Transverse colon (tissue), 4 donors: ENCODE measurements at places on chromosomes 1 and 21. TPM values are rescaled to one million over a fixed set of nuclear protein-coding genes. Genes with fewer than 3 reads are reported as not detected.

MCL1 gene
- total RNA-seq, result 176 TPM

GRCh38 chr1:244391761-244392160, 59.9 kb downstream of the ADSS2 start:
- no peaks in the 10 kb centered on the region for H3K27me3 ChIP-seq
- no peak overlapping the region for H3K27ac ChIP-seq
- no peaks in the 10 kb centered on the region for H3K4me1 ChIP-seq

DNA sequence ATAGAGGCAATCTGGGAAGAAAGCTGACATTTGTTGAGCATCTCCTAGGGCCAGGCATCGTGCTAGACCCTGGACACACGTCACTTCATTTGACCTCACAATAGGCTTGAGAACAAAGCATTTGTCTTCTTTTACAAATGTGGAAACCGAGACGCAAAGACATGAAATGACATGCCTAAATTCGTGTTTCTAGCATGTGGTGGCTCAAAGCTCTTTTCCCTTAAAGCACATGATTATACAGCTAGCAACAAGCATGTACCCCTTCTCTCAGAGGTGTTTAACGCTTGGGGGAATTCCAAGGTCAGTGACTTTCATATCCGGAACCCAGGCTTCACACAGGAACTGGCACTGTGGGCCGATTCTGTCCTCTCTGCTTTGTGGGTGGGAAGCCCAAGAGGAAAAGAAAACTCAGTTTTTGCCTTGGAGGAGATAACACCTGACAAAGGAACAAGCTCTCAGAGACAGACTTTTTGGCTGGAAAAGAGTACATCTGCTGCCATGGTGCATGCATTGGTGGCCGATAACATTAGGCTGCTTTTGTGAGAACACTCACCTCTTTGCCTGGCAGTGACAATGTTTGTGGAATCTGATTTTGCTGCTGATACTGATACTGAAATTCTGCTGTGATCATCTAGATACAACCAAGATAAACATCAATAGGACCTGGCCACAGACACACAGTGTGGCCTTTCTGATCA, 15.4 kb upstream of the CD2 start:
- no peak for DNase-seq
- H3K4me1 ChIP-seq, result no peaks in the 10 kb centered on the region
- no peaks in the 10 kb centered on the region for H3K27me3 ChIP-seq
- no peak overlapping the region for H3K4me3 ChIP-seq

ARHGAP30 gene
- 4.8 TPM for total RNA-seq

BCL2L15 gene
- 51.3 TPM for total RNA-seq

DNA sequence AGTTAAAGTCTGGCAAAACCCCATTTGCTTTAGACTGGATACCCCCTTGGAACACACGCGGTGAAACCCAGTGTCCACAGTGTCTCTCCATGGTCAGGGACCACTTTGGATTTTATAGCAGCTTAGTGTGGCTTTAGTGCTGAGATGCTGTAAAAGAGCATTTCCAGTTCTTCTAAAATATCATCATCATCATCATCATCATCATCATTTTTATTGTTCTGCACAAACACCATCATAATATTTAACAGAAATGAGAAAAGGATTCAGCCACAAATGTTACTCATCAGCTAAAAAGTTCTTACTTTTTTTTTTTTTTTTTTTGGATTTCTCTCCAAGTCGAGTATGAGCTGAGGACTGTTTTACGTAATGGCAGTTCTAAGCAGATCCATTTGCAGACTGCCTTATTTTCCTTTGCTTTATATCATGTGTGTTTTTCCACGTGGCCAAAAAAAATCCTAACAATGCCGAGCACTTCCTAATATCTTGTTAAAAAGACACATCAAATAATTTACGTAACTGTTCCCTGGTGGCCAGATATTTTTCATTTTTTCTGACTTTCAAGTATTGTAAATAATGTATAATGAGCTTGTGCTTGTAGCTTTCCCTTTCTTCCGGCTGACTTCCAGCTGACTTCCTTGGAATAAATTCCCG, 62.8 kb downstream of the EVA1C start:
- no peak overlapping the region for H3K4me3 ChIP-seq
- peak overlapping the region; percentile 76 for H3K27ac ChIP-seq

- H3K4me1 ChIP-seq, result peaks cover 19% of the 10 kb centered on the region
- no peak for DNase-seq
- H3K27me3 ChIP-seq, result no peaks in the 10 kb centered on the region
- peak overlapping the region; percentile 62 for H3K4me3 ChIP-seq
These were observed 909 bp upstream of the APP start for GRCh38 chr21:26171258-26172100.

DNA sequence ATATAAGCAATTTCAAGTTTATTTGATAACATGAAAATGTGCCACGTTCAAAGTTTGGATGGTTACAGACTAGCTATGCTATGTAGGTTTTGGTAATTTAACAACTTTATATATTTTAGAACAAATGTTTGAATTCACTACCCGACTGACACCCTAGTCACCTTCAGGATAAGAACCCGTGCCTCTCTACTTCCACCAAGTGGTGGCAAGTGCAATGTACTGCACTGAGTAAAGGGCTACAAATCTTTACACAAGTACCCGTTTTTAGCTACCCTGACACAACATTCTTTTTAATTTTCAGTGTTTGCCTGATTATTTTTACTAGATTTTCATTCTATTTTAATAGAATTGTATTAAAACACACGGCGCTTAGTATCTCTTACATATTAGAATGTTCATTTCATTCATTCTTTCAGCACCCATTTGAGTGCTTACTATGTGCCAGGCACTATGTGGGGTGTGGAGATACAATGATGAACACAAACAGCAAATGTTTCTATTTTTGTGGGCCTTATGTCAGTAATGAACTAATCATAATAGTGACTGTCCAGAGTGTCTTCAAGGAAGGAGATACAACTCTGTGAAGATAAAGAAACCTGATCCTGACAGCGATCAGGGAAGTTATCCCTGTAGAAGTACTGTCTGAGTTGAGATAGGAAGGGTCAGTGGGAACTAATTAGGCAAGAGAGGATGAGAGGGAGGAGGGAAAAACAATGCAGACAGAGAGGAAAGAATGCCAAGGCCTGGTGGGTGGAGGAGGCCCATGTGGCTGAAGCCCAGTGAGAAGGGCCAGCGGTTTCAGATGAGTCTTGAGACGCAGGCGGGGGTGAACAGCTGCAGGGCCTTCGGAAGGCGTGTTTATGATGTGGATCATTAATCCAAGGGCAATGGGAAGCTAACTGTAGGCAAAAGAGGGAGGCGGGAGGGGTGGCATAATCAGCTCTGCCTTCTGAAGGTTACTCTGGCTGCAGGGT, 3.8 kb downstream of the LCA5L start:
- peaks cover 13% of the 10 kb centered on the region for H3K4me1 ChIP-seq
- no peaks in the 10 kb centered on the region for H3K27me3 ChIP-seq
- H3K27ac ChIP-seq, result no peak overlapping the region
- no peak overlapping the region for H3K4me3 ChIP-seq
- no peak for DNase-seq

- no peaks in the 10 kb centered on the region for H3K4me1 ChIP-seq
- H3K4me3 ChIP-seq, result no peak overlapping the region
- no peak for DNase-seq
- H3K36me3 ChIP-seq, result no peaks in the 10 kb centered on the region
These were observed 2.4 kb downstream of the TMPRSS3 start for GRCh38 chr21:42393443-42393950.

DNA sequence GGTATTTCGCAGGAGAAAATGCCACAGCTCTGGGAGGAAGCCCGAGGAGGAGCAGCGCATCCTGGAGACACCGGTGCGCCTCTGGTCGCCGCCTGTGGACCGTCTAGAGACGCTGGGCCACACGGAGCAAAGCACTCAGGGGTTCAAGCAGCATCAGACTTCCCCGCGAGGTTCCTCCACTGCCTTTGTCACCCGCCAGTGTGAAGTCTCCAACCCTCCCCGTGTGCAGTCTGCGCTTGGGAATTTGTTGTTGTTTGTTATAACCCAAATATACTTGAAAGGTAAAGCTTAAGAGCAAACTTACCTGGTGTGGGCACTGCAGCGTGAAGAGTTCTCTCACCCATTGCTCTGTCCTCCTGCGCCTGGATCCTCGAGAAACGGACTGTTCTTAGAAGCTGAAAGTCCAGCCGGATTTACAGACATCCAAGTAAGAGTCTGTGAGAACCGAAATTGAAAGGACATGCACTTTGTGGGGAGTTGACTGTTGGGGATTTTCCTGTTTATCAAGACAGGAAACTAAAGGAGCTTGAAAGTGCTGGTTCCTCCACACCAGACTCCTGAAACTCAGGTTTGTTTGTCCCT, at the start of gene GBP4:
Gene GBP4, minus strand, starts transcription at position 452 of the 582 bp plus-strand sequence. Its CDS starts 108 bp downstream, at position 344.
- H3K27ac ChIP-seq, result peak within 1 kb of the TSS; percentile 74
- no peaks in the 10 kb centered on the region for H3K4me1 ChIP-seq
- no peaks in the 10 kb centered on the region for H3K27me3 ChIP-seq
- H3K36me3 ChIP-seq, result no peaks in the 10 kb centered on the region
- DNase-seq, result peak; percentile 46

DNA sequence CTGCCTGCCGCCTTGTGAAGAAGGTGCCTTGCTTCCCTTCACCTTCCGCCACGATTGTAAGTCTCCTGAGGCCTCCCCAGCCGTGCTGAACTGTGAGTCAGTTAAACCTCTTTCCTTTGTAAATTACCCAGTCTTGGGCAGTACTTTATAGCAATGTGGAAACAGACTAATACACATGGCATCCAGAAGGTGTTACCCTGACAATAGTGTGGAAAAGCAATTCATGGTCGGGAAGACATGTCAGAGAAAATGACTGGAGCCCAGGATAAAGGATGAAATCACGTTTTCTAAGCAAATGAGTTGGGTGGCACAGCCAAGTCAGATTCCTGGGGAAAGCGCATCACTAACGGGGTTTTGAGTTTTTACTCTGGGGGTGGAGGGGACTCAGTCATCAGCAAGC, 76.4 kb downstream of the HLCS start:
- DNase-seq, result no peak
- H3K36me3 ChIP-seq, result peaks cover 15% of the 10 kb centered on the region
- H3K27me3 ChIP-seq, result no peaks in the 10 kb centered on the region

DNA sequence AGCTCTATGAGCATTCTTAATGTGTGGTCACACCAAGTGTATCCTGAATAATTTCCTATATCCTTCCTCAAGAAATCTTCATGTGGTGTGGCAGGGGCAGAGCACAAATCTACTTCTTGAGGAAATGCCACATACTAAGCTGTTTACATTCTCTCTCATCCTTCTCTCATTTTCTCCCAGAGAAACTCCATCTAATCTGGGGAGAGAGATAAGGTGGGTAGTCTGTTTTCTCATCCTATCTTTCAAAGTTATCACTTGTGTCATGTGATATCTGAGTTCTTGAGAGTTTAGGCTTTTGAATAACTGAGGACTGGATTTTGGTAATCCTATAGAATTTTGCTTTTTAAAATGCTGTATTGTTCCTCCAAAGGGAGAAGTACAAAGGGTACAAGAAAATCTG, 141.9 kb upstream of the LRRC7 start:
- no peaks in the 10 kb centered on the region for H3K36me3 ChIP-seq
- H3K27me3 ChIP-seq, result no peaks in the 10 kb centered on the region
- H3K4me1 ChIP-seq, result no peaks in the 10 kb centered on the region

GRCh38 chr1:15723631-15724246, 12.3 kb upstream of the SLC25A34 start:
- peaks cover 41% of the 10 kb centered on the region for H3K36me3 ChIP-seq
- H3K4me1 ChIP-seq, result no peaks in the 10 kb centered on the region
- DNase-seq, result no peak

DNA sequence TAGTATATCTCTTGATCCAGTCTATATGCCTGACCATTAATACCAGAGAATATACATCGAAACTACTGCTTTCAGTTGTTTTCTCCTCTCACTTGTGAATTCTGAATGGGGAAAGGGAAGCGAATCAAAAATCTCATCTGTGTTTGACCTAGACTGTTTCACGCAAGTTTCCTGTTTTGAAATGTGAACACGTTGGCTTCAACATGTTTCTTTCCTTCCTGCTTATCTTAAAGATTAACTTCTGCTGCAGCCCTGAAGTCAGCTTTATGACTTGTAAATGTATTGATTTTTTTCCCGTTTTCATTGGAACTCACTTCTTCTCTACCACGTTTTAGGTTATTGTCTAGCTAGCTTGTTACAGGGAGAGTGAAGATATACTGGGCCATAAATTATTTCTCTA, 49.9 kb downstream of the SNX27 start:
- H3K4me3 ChIP-seq, result no peak overlapping the region
- H3K27ac ChIP-seq, result no peak overlapping the region
- H3K36me3 ChIP-seq, result peaks cover 7% of the 10 kb centered on the region
- DNase-seq, result no peak
- no peaks in the 10 kb centered on the region for H3K4me1 ChIP-seq
- no peaks in the 10 kb centered on the region for H3K27me3 ChIP-seq

MAP7D1 gene
- total RNA-seq, result 82.2 TPM
